ENCODE measurements at places on chromosomes 7 and 10.

DNA sequence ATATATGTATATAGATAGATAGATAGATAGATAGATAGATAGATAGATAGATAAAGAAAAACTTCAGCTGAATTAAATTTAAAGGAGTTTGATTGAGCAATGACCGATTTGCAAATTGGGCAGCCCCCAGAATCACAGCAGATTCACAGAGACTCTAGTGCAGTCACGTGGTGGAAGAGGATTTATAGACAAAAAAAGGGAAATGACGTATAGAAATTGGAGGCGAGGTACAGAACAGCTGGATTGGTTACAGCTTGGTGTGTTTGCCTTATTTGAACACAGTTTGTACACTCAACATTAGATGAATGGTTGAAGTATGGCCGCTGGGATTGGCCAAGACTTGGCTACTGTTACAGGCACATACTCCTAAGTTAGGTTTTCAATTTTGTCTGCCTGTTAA is 8.2 kb upstream of the PODXL start:
- DNase-seq, result no peak

DNA sequence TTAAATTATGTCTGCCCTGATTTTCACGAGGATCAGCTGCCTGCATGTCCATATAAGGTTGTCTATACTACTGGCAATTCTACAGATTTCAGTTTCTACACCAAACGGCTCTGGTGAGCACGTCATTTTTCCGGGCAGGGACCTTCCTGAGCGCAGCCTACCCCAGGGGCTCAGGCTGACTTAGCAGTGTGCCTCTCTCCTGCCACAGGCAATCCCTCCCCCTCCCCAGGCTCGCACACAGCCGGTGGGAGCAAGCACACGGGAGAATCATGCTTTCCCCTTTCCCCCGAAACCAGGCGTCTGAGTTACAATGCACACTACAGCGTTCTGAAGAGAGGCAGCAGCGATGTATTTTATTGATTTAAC is 1.7 kb downstream of the KLF6 start:
- DNase-seq, result no peak

DNA sequence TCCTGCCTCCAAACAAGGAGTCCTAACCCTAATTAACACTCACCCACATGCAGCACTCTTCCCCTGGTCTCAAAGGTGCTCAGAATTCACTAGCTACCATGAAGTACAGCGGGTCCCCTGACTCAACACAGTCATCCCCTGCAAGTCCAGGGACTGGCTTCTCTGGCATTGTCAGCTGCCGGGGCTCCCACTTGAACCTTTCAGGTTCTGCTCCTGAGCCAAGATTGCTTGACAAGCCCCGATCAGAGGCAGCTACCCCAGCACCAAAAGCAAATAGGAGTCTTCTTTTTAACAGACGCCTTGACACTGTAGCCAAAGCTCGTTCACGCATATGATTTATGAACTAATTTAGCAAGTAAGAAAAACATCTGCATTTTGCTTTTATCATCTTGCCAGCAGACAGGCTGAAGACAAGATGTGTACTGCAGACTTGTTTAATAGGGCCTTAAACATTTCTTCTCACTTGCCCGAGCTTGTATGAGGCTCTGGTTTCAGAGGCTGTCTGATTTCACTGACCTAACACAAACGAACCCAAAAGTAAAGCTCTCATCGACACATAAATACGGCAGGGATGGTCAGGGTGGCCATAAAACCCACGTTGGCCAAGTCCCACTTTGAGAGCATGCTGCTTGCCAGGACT is 67.6 kb upstream of the ADAM12 start:
- no peak for DNase-seq

- DNase-seq, result no peak
Observed at GRCh38 chr10:23370106-23370505, 25.5 kb upstream of the C10orf67 start.

GRCh38 chr7:137304624-137305235 is 38.8 kb downstream of the PTN start:
- no peak for DNase-seq

GRCh38 chr10:7895699-7896090 is 77.4 kb downstream of the TAF3 start:
- no peak for DNase-seq

GRCh38 chr7:1999278-1999984 is 233.3 kb downstream of the MAD1L1 start:
- no peak for DNase-seq

- no peak for DNase-seq
Observed at GRCh38 chr7:7569081-7569527, 2.4 kb downstream of the MIOS start.

- no peak for DNase-seq
Observed at GRCh38 chr10:78904196-78904595, 164.6 kb upstream of the ZMIZ1 start.

- DNase-seq, result no peak
Observed at GRCh38 chr7:8592167-8592566, 158.8 kb downstream of the NXPH1 start.

DNA sequence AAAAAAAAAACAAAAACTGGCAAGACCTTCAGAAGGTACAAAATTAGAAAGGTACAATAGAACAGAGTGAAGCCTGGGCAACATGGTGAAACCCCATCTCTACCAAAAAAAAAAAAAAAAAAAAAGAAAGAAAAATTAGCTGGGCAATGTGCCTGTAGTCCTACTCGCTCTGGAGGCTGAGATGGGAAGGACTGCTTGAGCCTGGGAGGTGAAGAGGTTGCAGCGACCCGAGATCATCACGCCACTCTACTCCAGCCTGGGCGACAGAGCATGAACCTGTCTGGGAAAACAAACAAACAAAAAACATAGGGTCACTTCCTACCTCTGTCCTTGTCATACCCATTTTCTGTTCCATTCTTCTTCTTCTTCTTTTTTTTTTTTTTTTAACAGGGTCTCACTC is 45.6 kb upstream of the DLG5 start:
- DNase-seq, result no peak

GRCh38 chr10:103171278-103171677 is 21.8 kb downstream of the NT5C2 start:
- DNase-seq, result no peak

All from ACHN (cell line).